ENCODE measurements at places on chromosomes 3 and 15.

DNA sequence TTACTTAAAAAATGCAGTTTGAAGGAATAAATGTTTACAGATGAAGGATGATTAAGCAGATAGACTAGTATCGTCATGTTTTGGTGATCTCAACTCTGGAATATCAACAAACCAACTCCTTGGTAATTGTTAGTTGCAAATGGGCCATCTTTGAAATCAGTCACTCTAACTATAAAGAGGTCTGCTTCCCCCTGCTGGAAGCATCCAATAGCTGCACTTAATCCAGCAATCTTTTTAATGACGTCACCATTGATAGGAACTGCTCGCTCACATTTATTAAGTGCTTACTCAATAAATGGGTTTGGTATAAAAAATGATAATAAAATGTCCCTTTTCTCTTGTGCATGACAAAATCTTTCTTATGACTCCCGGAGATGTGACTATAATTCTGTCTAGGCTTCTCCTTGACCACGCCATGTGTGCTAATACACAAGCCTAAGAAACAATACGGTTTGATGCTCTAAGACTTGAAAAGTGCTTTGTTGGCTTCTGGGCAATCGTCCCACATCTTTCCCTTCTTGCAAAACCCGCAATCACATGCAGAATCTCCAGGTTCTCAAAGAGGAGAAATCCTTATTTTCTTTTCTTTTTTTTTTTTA lies 227.6 kb upstream of the POU1F1 start:
- DNase-seq: no peak

DNA sequence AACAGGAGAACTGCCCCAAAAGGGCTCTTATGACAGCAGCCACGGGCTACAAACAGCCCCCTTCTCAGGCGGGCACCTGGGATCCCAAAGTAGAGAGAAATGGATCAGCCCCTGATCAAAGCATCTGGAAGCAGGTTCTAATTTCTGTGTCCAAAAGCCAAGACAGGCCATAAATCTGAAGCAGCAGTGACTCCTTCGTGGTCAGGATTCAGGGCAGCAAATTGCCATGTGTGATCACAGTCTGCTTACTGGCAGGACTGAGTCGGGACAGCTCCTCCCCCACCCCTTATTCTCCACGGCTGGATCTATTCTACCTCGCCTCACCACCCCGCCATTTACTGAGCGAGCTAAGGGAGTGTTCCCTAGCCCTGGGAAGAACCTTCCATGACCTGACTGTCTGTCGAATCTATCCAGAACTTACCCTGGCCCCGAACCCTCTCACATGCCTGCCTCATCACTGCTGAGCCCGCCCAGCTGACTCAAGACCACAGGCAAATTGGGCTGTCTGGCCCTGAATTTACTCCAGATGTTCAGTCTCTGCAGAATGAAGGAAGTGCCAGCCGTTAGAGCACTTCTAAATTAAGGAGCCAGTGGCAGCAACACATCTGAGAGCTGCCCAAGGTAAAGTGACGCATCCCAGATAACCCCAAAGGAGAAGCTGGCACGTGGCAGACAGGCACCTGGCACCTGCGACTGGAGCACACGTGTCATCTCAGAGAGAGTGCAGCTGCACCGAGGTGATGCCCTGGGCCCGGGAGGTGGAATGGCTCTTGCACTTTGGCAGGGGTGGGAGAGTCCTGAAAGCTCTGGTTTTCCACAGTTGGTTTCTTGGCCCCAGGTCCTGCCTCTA lies 1.3 kb downstream of the LRRC15 start:
- no peak for DNase-seq

- DNase-seq: no peak
Observed at GRCh38 chr15:36449662-36450145, 129.7 kb upstream of the CDIN1 start.

- no peak for DNase-seq
Observed at GRCh38 chr3:99504258-99504657, 134.1 kb upstream of the COL8A1 start.

DNA sequence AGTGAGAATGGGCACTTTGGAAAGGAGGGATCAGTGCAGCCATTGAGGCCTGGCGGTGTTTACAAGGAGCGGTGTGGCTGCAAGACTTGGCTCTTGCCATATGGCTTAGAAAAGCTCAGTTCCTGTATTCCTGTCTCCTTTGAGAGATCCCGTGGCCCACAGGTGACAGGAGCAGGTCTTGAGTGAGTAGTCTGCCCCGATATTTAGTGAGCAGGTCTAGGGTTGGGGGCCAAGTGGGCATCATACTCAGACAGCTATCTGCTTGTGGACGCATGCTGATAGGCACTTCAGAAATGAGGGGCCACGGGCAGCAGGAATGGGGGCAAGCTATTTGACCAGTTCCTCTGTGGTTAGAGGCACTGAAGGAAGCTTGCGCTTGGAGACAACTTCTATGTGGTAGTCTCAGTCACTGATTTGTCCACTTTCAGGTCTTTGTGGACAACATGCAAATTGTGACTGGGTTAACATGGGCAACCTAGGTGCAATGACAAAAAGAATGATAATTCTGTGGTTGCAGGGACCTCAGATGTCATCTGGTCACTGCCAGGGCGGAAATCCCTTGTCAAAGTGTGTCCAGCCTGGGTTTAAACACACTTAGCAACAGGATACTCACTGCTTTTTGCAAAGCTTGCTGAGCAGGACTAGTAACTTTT lies 1.1 kb downstream of the TMED3 start:
- DNase-seq: no peak

- DNase-seq: no peak
Observed at GRCh38 chr15:72203507-72203837, 5.9 kb upstream of the GRAMD2A start.

- DNase-seq: no peak
Observed at GRCh38 chr3:8485141-8485870, 16.3 kb upstream of the LMCD1 start.

- no peak for DNase-seq
Observed at GRCh38 chr15:60960517-60960916, 268.6 kb downstream of the RORA start.

GRCh38 chr3:66335671-66336070 lies 114.9 kb downstream of the SLC25A26 start:
- DNase-seq: no peak

DNA sequence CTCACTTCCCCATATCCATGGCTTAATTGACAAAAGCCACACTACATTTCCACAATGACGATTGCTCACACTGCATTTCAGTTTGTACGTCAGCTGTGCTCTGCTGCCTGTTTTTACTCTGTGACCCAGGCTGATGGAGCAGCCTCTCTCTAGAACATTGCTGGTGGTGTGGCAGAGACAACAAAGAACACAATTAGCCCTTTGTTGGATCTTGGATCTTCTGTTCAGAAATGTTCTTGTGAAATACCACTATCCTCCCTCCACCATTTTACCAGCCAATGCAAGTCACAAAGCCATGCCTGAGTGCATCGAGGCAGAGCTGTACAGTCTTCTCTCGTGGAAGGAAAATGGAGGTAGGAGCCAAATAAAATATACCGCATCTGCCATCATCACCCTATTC lies 56.9 kb upstream of the TBC1D5 start:
- no peak for DNase-seq

DNA sequence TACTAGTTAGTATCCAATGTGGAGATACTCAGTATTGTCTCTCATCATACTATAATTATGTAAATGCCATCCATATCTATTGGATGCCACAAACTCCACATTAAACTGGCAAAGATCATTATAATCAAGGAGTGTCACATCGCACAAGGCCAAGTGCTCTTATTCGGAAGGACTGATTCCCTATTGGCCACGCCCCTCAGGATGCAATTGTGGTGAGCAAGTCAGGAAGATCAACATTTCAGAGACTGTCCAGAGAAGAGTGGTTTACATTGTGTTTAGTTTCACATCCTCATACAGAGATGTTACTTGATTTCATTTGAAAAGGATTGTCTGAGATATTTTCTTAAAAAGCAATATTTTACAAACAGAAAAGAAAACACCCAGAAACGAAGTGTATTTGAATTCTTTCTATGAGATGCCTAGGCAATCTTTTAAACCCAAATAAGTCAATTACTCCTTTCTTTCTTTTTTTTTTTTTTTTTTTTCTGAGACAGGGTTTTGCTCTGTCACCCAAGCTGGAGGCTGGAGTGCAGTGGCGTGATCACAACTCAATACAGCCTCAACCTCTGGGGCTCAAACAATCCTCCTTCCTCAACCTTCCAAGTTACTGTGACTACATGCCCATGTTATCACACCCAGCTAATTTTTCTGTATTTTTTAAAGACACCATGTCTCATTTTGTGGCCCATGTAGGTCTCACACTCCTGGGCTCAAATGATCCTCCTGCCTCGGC lies 369.1 kb downstream of the RBMS3 start:
- no peak for DNase-seq

DNA sequence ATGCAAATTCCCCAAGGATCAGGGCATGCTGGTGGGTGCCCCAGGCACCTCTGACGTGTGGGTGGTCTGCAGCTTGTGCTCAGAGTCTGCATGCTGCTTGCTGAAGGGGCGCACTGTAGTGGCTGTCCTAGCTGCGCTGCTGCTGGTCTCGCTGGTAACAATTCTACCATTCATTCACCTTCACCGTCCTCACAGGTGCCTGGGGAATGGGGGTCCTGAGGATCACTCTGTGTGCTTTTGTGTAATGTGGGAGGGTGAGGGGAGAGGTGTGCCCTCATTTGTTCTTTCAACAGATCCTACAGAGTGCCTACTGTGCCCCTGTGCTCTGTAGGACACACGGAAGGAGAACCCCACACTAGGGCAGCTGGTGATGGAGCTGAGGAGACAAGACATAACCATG lies 2.1 kb upstream of the ITGA11 start:
- no peak for DNase-seq

- DNase-seq: no peak
Observed at GRCh38 chr3:9201266-9201665, 48.2 kb downstream of the SRGAP3 start.

- no peak for DNase-seq
Observed at GRCh38 chr3:29655015-29655747, 374.3 kb downstream of the RBMS3 start.

DNA sequence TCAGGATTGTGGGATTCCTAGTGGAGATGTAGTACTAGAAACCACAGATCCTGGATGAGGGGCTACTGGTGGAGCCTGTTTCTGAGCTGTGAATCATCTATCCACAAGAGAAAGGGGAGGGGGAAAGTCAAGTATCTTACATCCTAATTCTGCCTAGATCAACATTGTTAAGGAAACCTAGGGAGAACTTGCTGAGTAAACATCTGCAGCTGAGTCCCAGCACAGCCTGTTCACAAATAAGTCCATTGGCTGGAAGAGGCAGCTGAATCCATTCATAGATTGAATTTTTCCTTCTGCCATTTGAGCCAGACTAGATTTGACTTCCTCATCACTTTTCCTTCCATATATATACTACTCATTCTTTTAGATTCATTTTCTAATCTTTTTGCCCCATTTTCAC lies 460.5 kb downstream of the TUSC7 start:
- no peak for DNase-seq

GRCh38 chr3:112459750-112460149 lies 39.5 kb downstream of the BTLA start:
- DNase-seq: no peak

DNA sequence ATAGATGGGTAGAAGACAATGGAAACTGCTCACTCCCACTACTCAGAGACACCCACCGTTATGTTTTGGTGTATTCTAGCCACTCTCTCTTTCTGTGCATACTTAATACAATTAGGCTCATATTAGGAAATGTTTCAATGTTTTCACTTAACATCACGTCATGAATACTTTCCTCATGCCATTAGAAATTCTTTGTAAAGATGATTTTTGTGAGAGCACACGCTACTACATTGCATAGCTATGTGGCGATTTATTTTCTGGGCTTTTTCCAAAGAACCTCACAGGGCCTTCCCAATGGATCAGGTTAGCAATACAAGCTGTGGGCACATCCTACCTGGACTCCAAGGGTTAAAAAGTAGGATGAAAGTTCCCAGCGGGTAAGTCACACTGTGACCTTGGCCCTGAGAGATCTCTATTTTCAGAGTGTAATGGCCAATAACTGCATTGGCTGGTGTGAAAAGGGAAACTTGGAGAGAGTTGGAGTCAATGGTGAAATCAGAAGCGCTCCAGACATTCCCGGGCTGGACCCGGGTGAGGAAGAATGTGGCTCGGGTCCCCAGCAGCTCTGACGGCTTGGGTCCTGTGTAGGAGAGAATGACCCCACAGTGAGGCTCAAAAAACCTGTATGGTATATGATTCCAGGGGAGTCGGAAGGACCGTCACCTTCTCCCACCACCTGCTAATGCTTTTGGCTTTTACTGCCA lies 25.8 kb upstream of the TGM5 start:
- DNase-seq: no peak

DNA sequence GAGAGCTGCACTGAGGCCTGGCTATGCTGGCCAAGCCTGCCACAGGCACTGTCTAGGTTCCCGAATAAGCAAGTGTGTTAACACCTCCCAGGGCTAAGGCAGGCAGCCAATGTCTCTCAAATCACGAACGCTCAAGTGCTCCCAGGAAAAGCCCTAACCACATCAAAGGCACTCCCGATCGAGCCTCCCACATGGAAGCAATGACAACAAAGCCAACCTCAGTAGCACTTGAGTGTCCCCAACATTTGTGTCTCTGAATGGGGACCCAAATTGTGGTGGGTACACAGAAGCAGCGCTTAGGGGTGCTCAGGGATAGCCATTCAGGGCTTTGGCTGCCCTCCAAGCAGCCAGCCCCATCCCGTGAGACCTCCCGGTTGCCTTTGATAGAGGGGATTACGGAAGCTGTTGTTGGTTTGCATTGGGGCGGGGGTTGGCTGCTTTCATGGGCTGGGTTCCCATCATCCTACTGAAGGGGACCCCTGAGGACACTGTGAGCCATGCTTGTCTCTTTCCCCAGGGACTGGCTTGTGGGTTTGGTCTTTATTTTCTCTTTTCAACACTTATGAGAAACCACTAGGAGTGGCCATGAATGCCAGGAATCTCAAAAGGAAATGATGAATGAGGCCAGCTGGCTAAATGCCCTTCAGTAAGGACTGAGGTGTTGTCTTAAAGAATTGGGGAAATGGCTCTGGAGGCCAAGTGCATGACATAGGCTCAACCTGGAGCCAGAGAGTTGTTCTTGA lies 234.1 kb upstream of the FEZF2 start:
- no peak for DNase-seq

GRCh38 chr3:25527801-25528200 lies 99.7 kb downstream of the RARB start:
- DNase-seq: no peak

- DNase-seq: no peak
Observed at GRCh38 chr3:153180860-153181372, 18.9 kb downstream of the RAP2B start.

DNA sequence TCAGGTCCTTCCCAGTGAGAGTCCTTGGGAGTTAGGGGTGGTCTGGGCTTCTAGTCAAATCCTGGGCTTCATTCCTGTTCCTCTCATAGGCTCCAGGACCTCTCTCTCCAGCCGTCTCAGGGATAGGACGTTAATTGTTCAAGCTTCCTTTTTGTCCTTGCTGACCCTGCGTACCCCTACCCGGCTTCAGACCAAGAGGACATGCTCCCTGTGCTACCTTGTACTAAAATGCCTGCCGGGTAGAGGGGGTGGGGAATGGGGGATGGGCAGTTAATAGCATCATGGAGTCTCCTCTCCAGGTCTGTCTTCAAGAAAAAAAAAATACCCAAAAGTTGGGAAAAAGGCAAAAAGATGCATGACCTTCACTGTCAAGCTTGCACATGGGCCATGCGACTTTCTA lies 36.5 kb upstream of the GALNT15 start:
- DNase-seq: no peak

Measured in T-helper 1 cell (primary cell).